ENCODE measurements at places on chromosomes 7 and 10.
A peak's percentile ranks its signal among the peaks of the same experiment; 100 is the strongest.

GRCh38 chr10:107692072-107692471, 527.6 kb upstream of the SORCS1 start:
- DNase-seq = no peak

GRCh38 chr7:27159266-27160144, 3.0 kb upstream of the HOXA7 start:
- no peak for DNase-seq

DNA sequence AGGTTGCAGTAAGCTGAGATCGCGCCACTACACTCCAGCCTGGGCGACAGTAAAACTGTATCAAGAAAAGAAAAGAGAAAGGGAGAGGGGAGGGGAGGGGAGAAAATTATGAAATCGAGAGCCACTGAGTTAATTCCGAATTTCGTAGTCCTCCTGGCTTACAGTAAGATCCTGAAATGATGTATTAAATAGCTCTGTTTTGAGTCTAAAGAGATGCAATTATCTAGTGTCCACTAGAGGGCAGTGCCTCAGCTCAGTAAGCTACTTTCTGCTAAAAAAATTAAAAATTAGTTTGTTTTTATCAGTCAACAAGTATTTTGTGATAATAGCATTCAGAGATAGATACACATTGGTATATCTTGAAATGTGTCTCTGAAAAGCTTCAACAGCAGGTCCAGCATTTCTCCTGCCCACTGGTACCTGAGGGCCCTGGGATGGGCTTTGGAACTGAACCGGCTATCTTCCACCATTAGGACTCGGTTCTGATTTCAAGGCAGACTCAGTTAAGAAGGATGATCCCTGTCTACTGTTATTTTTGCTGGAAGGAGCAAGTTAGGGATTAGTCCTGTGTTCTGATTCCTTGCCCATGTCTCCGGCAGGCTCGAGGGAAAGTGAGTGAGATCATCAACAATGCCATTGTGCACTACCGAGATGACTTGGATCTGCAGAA, 19.5 kb downstream of the TSPAN33 start:
- DNase-seq = no peak

DNA sequence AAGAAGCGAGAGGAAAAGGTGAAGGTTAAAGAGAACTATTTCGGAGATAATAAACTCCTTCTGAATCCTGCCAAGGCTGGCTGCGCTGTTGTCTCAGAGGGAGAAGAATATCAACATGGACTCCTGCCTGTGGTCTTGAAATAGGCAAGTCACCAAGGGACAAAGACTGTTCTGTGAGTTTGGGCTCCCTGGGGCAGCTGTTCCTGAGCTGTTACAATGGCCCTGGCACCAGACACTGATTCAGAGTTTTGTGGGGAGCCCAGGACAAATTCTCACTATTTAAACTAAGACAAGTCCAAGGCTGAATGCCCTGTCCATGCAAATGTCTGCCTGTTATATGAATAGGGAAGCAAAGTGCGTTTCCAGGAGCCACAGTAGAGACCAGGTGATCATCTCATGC, 81.4 kb downstream of the PRPF18 start:
- no peak for DNase-seq

GRCh38 chr10:114694752-114695151, 36.7 kb upstream of the ABLIM1 start:
- peak; percentile 9 for DNase-seq

DNA sequence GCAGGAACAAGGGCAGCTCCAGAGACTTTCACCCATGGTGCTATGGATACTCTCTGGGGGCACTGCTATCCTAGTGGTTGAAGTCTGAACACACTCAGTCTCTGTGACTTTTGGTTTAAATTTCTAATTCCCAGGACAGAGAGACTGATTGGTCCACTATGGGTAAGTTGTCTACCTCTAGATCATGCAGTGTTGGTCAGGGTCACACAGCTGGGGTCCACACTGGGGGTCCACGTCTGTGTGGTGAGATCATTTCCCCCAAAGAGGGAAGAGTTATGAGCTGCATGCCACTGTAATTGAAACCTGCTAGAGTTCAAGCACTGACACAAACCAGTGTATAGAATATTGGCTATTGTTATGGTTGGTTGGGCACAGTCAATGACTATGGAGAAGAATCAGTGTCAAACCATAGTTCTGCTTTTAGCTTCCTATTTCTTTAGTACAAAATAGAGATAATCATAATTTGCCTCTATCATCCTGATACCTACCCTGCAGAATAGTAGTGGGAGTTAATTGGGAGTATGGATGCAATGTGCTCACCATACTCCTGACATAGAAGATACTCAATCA, 101.6 kb downstream of the PRTFDC1 start:
- no peak for DNase-seq

GRCh38 chr7:146660839-146661238, 544.2 kb downstream of the CNTNAP2 start:
- DNase-seq = no peak

- no peak for DNase-seq
Observed at GRCh38 chr10:53904506-53905241, 896.4 kb downstream of the PCDH15 start.

GRCh38 chr7:118843456-118843855, 619.0 kb downstream of the ANKRD7 start:
- no peak for DNase-seq

DNA sequence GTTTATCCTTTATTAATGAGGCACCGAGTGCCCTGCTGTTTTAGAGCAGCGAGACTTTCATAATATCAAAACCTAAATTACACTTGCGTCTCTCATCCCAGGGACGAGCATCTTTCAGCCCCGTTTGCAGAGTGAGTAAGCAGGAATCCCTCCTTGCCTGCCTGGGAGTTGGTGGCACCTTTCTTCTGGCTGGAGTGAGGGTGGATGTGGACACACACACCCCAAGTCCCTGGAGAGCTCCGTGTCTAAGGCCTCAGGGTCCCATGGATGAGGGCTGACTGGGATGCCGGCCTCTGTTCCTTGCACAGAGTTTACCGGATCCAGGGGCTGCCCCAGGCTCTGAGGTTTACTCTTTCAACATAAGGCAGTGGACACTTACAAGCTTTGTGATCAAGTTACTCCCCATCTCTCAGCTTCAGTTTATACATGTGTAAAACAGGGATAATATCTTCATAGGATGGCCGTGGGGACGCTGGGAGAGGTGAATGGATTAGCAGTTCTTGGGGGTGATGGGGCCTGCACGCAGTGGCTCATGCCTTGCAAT, 24.5 kb downstream of the POLL start:
- no peak for DNase-seq

GRCh38 chr10:17343118-17343517, 111.3 kb downstream of the ST8SIA6 start:
- no peak for DNase-seq

GRCh38 chr7:4006687-4007086, 675.4 kb upstream of the FOXK1 start:
- DNase-seq = no peak

- no peak for DNase-seq
Observed at GRCh38 chr10:9311702-9312499, 1257.4 kb downstream of the GATA3 start.

GRCh38 chr7:131733604-131734003, 177.2 kb upstream of the PODXL start:
- no peak for DNase-seq

DNA sequence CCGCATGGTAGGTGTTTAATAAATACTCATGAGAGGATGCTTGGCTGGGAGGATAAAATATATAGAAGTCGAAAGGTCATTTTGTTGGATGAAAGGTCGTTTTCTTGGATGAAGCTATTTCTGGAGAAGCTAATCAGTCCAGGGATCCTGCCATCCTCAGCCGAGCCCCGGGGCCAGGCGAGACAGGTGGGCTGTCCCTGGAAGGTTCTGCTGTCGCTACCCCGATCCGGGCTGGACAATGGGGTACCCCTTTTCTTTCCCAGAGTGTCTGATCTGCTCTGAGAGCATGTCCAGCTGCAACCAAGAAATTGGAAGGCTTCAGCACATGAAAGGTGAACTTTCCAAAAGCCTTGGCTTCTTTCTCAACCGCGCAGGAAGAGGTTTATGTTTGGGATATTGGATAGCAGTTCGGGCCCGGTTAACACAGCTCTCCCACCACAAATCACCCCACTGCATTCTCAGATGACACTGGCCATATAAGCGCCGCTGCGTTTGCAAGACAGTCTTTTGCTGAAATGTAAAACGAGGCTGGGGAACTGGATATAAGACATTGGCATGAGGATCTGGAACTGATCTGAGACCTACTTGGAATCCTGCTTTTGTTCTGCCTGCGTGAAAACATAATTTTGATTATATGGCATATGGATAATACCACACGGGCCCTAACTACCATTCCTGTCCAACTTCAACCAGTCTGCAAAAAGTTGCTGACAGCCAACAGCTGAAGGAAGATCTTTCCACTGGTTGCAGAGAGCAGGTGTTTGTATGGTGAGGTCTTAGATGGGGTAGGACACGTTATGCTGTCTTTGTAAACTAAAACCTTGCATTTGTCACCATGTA, 31.2 kb upstream of the MSRB2 start:
- DNase-seq = no peak

DNA sequence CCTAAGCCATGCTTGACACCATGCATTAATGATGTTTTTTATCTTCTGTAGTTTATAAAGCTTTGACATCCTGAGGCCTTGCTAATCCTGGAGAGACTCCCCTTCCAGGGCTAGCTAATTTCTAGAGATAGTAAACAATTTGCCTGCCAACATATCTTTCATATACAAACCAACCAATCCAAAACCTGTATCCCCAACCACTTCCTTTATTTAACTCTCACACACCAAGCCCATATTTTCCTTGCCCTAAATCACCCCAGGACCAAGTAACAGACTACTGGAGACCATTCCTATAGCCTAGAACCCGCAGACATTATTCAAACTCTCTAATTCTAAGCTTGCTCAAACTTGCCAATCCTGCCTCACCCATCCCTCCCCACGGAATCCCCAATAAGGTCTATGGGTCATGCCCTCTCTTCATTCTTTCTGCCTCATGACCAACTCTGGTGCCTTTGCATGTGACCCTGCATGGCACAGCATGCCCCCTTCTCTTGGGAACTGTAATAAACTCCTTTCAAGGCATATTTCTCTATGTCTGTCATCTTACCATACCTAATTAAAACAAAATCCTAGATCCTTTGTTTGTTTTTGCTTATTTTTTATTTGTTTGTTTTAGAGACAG, 116.6 kb upstream of the CACUL1 start:
- DNase-seq = no peak

- DNase-seq = no peak
Observed at GRCh38 chr10:63497321-63497720, 23.9 kb upstream of the REEP3 start.

GRCh38 chr7:5714657-5715337, 66.7 kb downstream of the RNF216 start:
- no peak for DNase-seq

- no peak for DNase-seq
Observed at GRCh38 chr7:25855854-25856782, 295.9 kb upstream of the NFE2L3 start.

DNA sequence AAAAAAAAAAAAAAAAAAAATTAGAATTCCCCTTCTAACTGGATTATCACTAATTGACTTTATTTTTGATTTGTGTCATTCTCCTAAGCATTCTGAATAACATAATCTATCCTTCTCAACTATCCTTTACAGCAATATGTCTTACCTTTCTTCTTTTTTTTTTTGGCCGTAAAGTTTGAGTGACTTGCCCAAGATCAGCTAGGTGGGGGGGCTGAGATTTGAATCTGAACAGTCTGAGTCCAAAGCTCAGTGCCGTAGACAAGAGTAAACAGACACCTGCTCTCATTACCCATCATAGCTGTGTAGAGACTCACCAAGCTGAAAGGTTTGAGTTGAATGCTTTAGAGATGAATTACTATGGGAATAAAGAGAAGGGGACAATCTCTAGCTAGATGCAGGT, 192.1 kb downstream of the SORCS1 start:
- DNase-seq = no peak

GRCh38 chr10:127999297-128000129, 92.6 kb downstream of the PTPRE start:
- no peak for DNase-seq

- DNase-seq = no peak
Observed at GRCh38 chr7:127530148-127530547, 55.2 kb downstream of the GCC1 start.

- DNase-seq = no peak
Observed at GRCh38 chr10:123560301-123561140, 105.6 kb upstream of the GPR26 start.

- DNase-seq = no peak
Observed at GRCh38 chr7:66088861-66089838, 13.5 kb downstream of the ASL start.

DNA sequence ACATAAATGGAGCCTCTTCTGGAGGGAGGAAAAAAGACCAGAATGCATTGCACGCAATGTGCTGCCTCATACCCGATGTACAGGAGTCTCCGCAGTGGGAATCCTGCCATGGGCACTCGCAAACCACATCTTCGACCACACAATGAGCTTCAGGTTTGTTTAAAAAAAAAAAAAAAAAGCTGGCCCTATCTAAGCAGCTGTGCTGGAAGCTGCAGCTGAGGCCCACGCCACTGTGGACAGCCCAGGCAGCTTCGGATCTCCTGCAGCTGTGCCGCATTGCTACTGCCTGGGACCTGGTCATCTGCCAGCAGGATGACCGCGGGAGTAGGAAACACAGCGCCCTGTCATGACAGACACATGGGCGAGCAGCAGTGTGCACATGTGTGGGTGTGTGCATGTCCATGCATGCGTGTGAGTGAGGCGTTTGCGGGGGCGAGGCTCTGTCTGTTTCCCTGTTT, 26.0 kb downstream of the EN2 start:
- no peak for DNase-seq

- DNase-seq = no peak
Observed at GRCh38 chr10:127142136-127142535, 54.3 kb downstream of the INSYN2A start.

- DNase-seq = no peak
Observed at GRCh38 chr10:52729271-52730104, 43.1 kb downstream of the MBL2 start.

- DNase-seq = no peak
Observed at GRCh38 chr10:128046953-128047290, 79.3 kb downstream of the MKI67 start.

DNA sequence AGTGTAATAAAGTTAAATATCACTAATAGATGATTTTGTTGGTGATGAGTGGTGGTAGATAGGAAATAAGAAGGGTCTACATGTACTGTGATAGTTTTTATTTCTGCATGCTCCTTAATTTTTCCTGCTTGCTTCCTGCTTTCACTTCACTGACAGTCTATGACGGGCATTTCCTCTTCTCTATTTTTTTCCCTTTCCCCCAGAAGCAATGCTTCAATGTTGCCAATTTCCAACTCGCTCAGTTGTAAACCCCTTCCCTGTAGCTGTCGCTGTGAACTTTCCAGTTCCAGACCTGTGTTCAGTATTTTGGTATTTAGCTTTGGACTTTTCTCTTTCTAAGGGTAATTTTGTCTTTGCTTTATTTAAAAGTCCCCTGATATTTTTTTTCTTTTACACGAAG, 123.5 kb upstream of the AGR3 start:
- DNase-seq = no peak

DNA sequence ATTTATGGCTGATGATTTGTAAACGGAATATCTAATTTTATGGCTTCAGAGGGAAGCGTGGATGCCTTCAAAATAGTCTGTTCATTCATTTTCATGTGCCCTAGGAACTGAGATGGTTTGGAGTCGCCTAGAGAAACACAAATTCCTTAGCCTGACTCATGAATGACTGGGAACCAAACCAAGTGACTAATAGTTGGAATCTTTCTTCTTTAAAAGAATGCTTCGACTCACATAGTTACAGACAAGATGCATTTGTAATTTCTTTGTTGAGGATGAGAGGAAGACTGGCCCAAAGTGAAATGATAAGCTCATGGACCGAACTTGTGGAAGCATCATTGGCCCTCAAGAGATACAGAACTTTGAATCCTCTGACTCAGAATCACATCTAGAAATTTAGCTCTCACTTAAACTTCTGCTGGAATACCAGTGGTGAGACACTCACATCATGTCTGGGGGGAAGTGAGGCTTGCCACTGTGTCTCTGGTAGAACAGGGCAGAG, 1107.2 kb downstream of the NRG3 start:
- DNase-seq = no peak

Measured in activated CD4-positive, alpha-beta T cell treated with anti-CD3 and anti-CD28 coated beads, Interleukin-2, amount 50 U/mL, for 4 hours (primary cell).